ENCODE measurements at places on chromosomes 12 and 14.

DNA sequence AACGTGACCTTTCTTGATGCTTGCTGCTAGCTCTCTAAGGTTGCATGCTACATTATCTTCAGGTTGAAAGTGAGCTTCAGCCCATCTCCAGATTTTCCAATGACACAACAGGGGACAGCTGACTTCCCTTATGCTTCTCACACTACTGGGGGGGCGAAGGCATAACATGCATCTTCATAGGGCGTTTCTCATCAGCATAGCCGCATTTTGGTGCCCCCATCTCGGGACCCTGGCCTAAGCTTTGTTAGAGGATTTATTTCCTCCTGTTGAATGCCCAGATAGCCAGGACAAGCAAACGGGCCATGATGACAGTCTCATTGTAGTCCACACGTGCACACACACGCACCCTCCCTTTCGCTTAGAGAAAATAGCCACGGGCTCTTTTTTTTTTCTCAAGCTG is 30.7 kb downstream of the SSPN start:
- no peak for DNase-seq

DNA sequence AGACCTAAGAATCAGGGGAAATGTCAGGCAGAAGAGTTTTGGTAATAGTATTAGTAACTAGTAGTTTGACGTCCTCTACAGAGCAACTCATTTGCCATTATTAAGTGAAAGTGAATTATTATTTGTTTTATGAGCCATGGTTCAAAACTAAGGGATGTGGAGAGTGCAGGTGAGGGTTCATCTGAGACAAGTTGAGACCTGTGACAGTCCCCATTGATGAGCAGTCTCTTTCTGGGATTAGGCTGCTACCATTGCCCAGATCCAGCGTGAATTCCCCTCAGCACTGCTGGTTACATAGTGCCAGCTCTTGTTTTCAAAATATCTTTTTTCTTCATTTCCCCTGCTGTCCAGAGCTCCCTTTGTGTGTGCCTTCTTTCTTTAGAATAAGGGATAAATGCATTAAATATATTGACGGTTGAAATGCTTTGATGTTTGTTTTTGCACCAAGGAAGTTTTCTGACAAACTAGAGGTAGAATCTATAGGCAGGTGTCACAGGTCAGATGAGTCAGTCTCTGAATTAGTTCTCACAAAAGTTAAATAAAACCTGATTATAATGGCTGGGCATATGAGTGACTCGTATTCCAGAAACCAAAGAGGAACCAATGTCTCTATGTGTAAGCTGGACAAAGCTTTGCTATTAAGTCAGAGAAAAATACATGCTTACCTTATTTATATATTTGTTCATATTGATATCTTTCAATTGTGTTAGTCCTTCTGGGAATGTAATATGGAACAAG is 381.4 kb downstream of the TMEM117 start:
- no peak for DNase-seq

GRCh38 chr14:76257842-76258397 is 106.2 kb downstream of the GPATCH2L start:
- DNase-seq: no peak

DNA sequence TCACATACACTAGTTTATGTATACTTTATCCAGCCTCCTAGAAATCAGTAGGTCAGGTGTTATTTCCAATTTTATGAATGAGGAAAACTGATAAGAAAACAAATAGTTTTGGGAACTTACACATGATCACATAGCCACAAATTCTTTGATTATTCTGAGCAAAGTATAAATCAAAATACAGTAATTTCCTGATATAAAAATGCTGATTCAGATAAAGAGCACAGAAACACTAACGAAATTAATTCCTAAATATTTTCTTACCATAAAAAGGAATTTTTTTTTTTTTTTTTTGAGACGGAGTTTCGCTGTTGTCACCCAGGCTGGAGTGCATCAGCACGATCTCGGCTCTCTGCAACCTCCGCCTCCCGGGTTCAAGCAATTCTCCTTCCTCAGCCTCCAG is 275.4 kb downstream of the SOX5 start:
- no peak for DNase-seq

- no peak for DNase-seq
Observed at GRCh38 chr14:77155083-77155482, 13.5 kb upstream of the ZDHHC22 start.

DNA sequence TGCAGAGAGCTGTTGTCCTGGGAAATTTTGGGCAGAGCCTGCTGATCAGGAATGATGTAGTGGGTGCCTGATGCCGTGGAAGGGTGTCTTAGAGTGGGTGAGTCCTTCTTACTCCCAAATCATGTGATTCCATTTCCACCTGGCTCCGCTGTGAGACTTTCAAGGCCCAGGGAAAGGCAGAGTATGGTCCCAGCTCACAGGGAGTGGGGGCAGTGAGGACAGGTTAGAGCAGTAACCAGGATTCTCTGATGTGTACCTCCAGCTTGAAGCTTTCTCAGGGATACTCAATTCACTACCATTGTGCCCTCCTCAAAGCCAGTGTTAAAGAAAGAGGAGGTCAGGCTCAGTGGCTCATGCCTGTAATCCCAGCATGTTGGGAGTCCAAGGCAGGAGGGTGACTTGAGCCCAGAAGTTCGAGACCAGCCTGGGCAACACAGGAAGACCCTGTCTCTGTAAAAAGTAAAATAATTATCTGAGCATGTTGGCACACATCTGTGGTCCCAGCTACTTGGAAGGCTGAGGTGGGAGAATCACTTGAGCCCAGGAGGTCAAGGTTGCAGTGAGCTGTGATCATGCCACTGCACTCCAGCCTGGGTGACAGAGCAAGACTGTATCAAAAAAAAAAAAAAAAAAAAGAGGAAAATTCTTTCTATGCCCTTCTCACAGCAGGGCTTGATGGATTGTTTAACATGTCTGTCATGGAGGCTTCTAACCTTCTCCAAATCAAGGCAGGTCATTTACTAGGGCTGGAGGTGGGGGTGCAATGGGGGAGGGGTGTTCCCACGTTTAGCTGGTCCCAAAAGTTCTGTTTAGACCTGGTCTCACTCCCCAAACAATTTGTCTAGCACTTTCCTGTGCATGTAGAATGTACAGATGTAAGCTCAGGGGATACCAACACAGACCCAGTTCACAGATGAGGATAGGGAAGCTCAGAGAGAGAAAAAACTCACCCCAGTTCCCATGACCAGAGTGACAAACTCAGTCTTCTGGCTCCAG is 12.5 kb upstream of the IQSEC3 start:
- DNase-seq: no peak

- DNase-seq: peak; percentile 23
Observed at GRCh38 chr14:61475316-61475715, 153.9 kb downstream of the PRKCH start.

DNA sequence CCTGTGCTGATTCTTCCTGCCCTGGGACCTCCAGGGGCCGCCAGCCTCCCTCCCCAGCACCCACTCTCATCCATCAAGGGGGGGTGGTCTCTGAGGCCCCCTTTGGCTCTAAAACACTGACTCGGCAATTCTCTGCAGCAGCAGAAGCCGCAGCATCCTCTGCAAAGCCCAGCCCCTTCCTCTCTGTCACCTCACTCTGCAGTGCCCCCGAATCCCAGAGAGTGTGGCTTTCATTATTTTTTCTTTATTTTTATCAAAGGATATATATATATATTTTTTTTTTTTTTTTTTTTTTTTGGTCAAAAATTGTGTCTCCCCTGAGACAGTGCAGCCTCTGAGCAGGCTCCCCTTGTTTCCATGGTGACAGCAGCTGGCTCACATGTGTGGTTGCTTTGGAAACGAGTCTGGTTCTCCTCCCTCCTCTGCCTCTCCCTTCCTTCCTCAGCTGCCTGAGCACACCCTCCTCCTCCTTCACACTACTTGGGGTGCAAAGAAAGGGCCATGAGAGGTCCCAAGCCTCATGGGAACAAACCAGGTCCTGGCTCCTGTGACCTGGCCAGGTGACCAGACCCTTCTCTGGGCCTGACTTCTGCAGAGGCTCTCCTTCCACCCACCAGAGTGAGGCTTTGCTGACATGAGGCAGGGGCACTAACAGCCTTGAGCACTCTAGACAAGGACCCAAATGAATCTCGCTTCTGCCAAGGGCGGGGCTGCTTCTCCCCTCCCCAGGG is 100.5 kb downstream of the LRRC74A start:
- peak; percentile 58 for DNase-seq

DNA sequence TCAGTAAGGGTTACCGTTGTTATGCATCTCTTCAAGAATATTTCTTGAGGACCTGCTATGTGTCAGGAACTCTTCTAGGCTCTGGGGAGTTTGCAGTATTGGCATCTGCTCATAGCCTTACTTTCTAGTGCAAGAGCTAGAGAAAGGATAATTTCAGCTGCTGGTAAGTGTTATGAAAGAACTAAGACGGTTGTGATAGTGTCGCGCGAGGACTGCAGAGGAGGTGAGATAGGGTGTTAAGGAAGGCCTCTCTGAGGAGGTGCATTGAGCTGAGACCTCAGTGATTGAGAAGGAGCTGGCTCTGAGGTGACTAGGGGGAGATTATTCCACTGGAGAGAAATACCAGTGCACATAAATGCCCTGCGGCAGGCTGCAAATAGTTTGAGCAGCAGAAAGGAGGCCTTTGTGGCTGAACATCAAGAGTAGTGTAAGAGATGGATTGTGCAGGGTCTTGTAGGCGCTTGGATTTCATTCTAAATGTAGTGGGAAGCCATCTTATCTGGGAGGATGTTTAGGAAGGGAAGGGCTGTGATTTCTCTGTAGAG is 824 bp downstream of the DDX55 start:
- DNase-seq: no peak

GRCh38 chr12:68837215-68837614 is 29.2 kb downstream of the MDM2 start:
- no peak for DNase-seq

DNA sequence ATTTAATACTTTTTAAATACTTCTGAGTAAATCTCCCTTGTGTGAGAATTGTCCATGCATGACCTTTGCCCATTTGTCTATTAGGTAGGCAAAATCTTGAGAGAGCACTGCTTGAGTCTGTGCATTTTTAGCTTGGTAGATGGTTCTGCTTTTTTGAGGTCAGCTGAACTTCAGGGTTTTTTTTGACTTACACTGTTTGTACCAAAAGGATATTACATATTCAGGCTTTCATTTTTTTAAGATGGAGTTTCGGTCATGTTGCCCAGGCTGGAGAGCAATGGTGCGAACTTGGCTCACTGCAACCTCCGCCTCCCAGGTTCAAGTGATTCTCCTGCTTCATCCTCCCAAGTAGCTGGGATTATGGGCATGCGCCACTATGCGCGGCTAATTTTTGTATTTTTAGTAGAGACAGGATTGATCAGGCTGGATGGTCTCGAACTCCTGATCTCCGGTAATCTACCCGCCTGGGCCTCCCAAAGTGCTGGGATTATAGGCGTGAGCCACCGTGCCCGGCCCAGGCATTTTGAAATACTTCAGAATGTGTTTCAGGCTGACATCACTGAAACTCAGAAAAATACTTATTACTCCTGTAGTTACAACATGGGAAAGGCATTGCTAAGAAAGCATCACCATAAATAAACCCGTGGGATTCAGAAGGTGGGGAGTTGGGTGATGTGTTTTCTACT is 11.1 kb downstream of the RASSF3 start:
- DNase-seq: no peak

DNA sequence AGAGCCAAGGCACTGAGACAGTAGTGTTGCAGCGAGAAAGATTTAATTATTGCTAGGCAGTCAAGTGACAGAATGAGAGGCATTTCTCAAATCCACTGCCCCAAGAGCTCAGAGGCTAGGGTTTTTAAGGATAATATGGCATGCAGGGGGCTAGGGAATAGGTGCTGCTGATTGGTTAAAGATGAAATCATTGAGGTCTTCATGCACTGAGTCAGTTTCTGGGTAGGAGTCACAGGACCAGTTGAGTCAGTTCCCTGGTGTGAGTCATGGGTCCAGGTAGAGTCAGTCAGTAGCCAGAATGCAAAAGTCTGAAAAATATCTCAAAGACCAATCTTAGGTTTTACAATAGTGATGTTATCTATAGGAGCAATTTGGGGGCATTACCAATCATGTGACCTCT is 323.8 kb downstream of the RGS6 start:
- peak; percentile 36 for DNase-seq

- DNase-seq: peak; percentile 72
Observed at GRCh38 chr14:98138666-98139065, 1133.3 kb downstream of the BCL11B start.

- DNase-seq: no peak
Observed at GRCh38 chr14:22479132-22479531, 109.9 kb downstream of the DAD1 start.

DNA sequence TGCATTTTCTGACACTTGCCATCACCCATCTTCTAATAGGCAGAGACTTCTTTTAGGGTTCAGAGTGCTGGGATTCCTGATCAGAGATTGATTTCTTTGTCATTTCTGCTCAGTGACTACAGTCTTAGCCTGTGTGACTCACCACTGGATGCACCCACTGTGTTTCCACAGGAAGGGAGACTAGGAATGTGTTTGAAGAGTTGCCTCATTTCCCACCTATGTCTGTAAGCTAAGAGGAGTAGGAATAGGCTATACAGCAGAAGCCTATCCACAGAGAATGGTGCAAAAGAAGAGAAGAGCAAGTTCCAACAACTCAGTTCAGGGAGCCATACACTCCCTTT is 60.2 kb upstream of the ACTN1 start:
- no peak for DNase-seq

- DNase-seq: peak; percentile 60
Observed at GRCh38 chr12:1593174-1594005, 991 bp downstream of the FBXL14 start.

DNA sequence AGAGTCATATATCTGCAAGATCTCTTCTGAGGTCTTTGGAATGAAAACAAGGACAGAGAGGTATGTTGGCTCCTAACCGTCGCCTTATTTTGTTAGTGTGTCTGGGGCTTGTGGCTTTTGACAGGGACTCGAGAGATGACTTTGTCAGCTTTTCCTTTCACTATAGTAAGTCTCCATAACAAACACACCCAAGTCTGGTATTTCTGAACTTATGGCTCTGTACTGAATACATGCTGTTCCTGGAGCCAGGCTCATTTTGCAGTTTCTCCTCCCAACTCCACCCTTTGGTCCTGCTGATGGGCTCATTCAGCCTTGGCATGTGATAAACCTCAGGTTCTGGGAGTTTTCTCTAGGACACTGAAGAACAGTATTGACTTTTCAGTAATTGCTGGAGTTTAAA is 27.7 kb upstream of the TMED10 start:
- no peak for DNase-seq

GRCh38 chr14:72744416-72745120 is 149.3 kb downstream of the DPF3 start:
- DNase-seq: no peak

DNA sequence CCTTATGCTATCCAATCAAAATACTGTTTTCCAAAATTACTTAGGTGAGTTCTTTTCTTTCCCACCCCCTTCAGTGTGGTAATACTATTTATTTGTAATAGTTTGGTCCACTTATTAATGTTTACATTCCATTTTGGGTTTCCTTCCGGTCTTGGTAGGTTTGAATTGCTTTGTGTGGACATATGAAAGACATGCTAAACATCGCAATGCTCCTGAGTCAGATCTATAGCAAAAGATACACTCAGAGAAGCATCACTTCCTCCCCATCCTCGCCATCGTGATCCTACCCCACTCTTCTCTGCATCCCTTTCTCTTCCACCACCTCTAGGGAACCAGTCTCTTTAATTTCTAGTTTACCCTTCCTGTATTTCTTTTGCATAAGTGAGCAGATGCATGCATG is 30.0 kb downstream of the TUNAR start:
- DNase-seq: no peak

Data from stimulated activated CD8-positive, alpha-beta memory T cell treated with anti-CD3 and anti-CD28 coated beads, Interleukin-4, amount 100 ng/mL, for 48 hours (primary cell).